ENCODE measurements at places on chromosomes 2 and 18.

GRCh38 chr2:173126819-173127218 is 51.2 kb downstream of the MAP3K20 start:
- no peak for DNase-seq

DNA sequence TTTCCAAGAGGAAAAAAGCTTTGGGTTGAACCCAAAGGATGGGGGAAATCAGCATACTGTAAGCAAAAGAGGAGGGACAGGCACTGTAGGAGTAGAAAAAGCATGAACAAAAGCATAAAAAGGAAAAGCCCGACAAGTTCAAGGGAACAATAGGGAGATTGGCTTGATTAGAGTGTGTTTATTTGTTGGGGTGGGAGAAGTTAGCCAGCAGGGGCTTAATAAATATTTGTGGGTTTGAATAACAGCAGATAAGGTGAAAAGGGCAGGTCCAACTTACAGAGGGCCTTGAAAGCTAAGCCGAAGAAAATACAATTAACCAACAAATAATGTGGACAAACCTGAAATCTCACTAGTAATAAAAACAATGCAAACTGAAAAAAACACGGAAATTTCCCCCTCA is 126.7 kb downstream of the THADA start:
- no peak for DNase-seq

DNA sequence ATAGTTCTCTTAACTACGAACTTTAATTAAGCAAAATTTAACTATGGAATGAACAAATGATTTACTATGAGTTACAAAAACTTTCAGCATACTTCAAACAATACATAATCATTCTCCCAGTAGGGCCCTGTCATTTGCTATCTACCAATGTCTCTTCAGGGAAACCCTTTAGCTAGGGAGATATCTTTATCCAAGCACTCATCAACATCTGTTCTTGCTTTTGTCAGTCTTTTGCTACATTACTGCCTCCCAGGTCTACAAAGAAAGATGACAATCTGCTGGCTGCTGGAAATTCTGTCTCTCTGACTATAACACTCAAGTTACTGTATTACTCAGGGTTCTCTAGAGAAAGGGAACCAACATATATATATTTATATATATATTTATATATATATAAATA is 1626.3 kb upstream of the CELF4 start:
- DNase-seq, result no peak

- no peak for DNase-seq
Observed at GRCh38 chr2:198762441-198762840, 695.3 kb downstream of the SATB2 start.

- DNase-seq, result no peak
Observed at GRCh38 chr18:56853961-56854360, 202.8 kb downstream of the WDR7 start.

- no peak for DNase-seq
Observed at GRCh38 chr2:33068261-33068660, 121.5 kb downstream of the LTBP1 start.

GRCh38 chr2:110977403-110977802 is 143.3 kb upstream of the BCL2L11 start:
- no peak for DNase-seq

- DNase-seq, result no peak
Observed at GRCh38 chr18:70021498-70021897, 73.8 kb upstream of the CD226 start.

DNA sequence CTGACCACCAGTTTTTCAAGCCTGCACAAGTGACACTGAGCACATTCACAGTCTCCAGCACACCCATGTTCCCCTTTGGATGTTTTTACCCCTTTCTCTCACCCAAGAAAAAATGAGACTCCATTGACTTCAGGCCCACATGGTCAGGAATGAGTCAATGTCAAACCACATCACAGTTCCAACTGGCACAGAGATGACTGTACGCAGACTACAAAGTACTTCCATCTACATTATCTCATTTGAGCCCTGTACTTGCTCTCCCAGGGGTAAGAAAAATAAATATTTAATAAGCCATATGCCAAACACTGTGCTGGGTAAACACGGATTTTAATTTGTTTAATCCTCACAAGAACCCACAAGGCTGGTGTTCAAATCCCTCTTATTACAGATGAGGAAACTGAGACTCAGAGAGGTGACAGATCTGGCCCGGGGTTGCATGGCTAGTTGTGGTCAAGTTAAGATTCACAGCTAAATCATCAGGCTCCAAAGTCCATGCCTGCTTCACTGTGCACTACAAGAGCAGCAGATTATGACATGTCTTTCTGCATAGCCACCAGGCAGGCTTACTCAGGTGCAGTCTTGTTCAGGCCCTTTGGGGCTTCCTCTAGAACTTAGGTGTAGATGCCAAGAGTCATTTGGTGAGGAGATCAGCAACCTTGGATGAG is 106.1 kb downstream of the TXNL1 start:
- no peak for DNase-seq

GRCh38 chr2:96763511-96764252 is 3.0 kb downstream of the CNNM4 start:
- DNase-seq, result no peak

- no peak for DNase-seq
Observed at GRCh38 chr2:74261204-74261864, 62.9 kb downstream of the MTHFD2 start.

- DNase-seq, result no peak
Observed at GRCh38 chr2:174033163-174033550, 68.0 kb upstream of the SP3 start.

GRCh38 chr18:36672437-36673344 is 156.1 kb downstream of the TPGS2 start:
- no peak for DNase-seq

- no peak for DNase-seq
Observed at GRCh38 chr2:84800194-84800805, 80.6 kb downstream of the TRABD2A start.

- no peak for DNase-seq
Observed at GRCh38 chr18:26745288-26746181, 120.0 kb downstream of the AQP4 start.

GRCh38 chr2:133602538-133602937 is 34.3 kb upstream of the NCKAP5 start:
- DNase-seq, result no peak

GRCh38 chr2:44740678-44741077 is 200.8 kb upstream of the SIX3 start:
- DNase-seq, result no peak

DNA sequence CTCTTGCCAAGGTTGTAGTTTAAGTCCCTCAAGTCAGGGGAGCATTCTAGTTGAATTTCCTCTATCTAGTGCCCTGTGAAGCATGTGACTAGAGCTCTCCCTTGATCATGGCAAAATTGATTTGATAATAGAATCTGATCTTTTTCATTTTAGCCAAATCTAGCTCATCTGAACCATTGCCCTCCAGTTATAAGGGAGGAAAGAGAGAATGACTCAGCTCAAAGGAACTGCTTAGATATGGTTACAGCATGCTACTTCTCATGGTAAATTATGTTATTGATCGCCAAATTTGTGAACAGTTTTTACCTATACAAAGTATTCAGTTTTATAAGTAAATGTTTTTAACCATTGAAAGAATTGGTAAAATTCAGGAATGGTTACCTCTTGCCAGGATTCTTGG is 100.8 kb downstream of the GPR39 start:
- no peak for DNase-seq

GRCh38 chr18:39326772-39327171 is 1761.2 kb upstream of the CELF4 start:
- DNase-seq, result no peak

DNA sequence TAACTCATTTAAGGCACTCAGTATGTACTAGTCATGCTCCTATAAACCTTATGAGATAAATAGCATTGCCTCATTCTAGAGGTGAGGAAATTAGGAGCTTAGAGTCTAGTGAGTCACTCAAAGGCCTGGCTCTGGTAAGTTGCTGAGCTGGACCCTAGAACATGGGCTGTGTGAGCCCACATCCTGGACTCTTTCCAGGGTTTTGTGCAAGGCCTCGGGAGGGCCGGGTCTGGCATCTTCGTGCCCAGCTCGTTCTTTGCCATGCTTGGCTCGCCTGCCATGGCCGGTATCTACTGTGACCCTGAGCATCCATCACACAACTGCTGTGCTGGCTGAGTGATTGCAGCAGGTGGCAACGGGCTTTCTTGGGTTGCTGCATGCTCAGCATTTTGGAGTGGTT is 168.0 kb downstream of the LPIN1 start:
- DNase-seq, result no peak

DNA sequence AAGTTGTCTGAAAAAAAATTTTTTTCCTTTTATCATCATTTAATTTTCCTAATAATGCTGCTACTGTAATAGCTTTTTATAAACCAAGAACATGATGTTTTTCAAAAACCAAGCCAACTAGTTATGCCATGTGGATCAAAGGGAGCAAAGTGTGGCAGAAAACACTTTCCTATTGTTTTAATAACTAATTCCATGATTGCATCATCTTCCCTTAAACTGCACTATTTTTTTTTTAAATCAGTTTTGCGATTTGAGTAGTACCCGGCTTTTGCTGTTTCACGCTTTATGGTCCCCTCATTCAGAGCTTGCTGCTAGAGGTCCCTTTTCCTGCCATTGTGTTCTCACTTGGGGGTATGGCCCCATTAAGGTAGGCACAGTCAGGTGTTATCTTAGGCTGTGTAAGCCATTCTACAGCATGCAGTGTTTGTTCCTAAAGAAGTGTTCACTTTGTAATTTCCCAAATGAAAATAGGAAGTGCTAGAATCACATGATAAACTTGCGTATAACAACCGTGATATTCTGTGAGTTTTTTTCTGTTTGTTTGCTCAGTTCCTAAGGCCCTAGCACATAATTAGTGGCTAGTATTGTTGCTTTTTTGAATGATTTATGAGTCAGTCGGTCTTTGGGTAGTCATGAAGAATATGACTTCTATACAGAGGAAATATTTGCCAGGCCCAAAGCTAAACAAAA is 225.8 kb downstream of the PTGR3 start:
- DNase-seq, result no peak

GRCh38 chr18:8469544-8470130 is 139.6 kb upstream of the RAB12 start:
- DNase-seq, result no peak

- no peak for DNase-seq
Observed at GRCh38 chr2:128510701-128511397, 192.2 kb upstream of the HS6ST1 start.

DNA sequence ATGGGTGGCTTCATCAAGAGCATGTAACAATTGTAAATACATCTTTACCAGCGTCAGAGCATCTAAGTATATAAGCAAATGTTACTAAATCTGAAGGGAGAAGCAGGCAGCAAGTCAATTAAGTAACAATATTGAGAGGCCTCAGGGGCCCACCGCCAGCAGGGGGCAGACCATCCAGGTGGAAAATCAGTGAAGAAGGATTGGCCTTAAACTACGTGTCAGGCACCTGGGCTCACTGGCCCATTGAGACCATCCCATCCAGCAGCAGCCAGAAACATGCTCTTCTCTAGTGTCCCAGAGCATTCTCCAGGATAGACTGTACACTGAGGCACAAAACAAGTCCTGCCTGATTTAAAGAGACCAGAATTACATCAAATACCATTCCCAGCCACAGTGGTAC is 96.2 kb upstream of the SNTG2 start:
- DNase-seq, result no peak

- no peak for DNase-seq
Observed at GRCh38 chr2:130840506-130840905, 3.8 kb downstream of the ARHGEF4 start.

DNA sequence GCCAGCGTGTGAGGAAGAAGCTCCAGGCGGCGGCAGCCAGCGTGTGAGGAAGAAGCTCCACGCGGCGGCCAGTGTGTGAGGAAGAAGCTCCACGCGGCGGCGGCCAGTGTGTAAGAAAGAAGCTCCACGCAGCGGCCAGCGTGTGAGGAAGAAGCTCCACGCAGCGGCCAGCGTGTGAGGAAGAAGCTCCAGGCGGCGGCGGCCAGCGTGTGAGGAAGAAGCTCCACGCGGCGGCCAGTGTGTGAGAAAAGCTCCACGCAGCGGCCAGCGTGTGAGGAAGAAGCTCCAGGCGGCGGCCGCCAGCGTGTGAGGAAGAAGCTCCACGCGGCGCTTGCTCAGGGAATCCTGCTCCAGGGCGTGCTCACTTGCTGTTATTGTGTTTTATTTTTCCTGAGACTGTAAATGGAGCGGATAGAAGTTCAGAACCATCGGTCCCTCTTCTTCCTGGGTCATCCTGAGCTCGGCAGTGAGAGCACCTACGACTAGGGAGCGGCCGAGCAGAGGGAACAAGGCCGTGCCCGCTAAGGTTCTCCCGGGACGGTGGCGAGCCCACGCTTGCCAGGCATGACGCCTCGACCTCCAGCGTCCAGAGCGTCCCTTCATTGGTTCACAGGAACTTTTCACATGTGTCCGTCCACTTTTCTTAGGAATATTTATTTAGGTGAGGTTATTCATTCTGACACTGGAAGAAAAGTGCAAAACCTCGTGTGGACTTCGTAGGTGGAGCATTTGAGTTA is 94.2 kb downstream of the TMEM18 start:
- DNase-seq, result no peak

GRCh38 chr2:134501476-134502091 is 217.2 kb downstream of the TMEM163 start:
- DNase-seq, result no peak

DNA sequence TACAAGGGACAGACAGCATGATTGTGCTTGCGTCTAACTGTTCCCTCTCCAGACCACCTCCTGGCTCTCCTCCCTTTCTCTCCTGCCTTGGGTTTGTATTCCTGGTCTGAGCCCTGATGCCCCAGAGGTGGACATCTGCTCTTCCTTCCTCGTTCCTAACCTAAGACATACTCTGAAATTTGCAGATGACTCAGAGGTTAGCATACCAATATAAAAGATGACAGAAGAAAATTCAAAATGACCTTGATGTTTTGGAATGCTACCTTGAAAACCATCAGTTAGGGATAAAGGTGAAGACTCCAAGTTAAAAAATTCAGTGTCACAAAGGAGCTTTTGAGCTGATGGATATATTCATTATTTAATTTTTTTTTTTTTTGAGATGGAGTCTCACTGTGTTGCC is 12.9 kb downstream of the SMYD1 start:
- DNase-seq, result no peak

DNA sequence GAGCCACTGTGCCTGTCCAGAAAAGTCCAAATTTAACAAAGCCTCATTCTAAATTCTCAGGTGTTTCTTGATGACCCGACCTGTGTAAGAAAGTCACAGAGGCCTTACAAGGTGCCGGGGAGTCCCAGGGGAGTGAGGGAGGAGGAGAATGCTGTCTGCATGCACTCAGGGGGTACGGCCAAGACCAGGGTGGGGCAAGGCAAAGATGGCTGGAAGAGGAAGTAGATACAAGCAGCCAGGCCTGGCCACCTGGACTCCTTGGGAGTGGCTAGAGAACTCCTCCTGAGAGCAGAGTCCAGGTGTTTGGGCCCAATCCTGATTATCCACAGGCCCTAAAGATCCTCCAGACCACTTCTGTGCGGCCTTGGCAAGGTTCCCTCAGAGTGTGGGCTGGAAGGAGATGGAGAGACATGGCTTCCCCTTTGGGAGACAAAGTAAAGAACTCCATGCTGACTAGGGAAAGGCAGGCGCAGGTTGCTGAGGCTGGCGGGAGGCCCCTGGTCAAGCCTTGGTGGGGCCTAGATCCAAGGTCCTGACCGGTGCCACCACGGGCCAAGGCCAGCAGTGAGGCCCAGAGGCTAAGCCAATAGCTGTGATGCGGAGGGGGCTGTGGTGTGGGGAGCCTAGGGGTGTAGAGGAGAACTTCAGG is 74.7 kb downstream of the COPS8 start:
- no peak for DNase-seq

Data from stimulated activated CD8-positive, alpha-beta memory T cell treated with anti-CD3 and anti-CD28 coated beads, Interleukin-7, amount 100 ng/mL, for 24 hours (primary cell).